Ascending aorta (tissue), 2 donors: ENCODE measurements at places on chromosomes 5 and 9.

- no peak overlapping the region for H3K27ac ChIP-seq
- no peaks in the 10 kb centered on the region for H3K4me1 ChIP-seq
- H3K4me3 ChIP-seq, result no peak overlapping the region
- H3K36me3 ChIP-seq, result no peaks in the 10 kb centered on the region
- H3K27me3 ChIP-seq, result no peaks in the 10 kb centered on the region
- no peak for DNase-seq
Measured at GRCh38 chr9:130990306-130990977, 18.5 kb upstream of the LAMC3 start.

DNA sequence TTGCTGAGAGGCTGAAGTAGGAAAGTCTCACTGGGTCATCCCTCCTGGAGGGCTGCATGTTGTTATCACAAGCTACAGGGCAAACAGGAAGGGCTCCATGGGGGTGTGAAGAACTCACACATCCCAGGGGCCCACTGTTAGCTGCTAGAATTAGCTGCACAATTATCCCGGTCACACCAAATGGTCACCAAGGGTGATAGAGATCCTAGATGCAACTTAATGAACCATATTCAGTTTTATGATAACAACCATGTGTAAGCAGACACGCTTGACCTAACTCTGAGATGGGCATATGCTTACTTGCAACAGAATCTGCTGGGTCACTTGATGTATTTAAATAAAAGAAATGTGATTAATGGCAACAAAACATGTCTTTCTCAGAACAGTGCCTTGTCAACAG, 143.5 kb upstream of the C6 start:
- no peak overlapping the region for H3K4me3 ChIP-seq
- H3K27ac ChIP-seq, result no peak overlapping the region
- no peak for DNase-seq
- H3K27me3 ChIP-seq, result no peaks in the 10 kb centered on the region

GRCh38 chr5:154198611-154199230, 8.2 kb downstream of the GALNT10 start:
- no peak overlapping the region for H3K4me3 ChIP-seq
- no peaks in the 10 kb centered on the region for H3K4me1 ChIP-seq
- no peak for DNase-seq
- no peak overlapping the region for H3K27ac ChIP-seq

- H3K4me1 ChIP-seq, result no peaks in the 10 kb centered on the region
- H3K36me3 ChIP-seq, result no peaks in the 10 kb centered on the region
- DNase-seq, result no peak
- no peaks in the 10 kb centered on the region for H3K27me3 ChIP-seq
- no peak overlapping the region for H3K4me3 ChIP-seq
Measured at GRCh38 chr9:121813519-121814210, 162.2 kb downstream of the DAB2IP start.

- no peaks in the 10 kb centered on the region for H3K4me1 ChIP-seq
- H3K27ac ChIP-seq, result peak overlapping the region; percentile 68
- no peak overlapping the region for H3K4me3 ChIP-seq
- H3K27me3 ChIP-seq, result no peaks in the 10 kb centered on the region
- H3K36me3 ChIP-seq, result no peaks in the 10 kb centered on the region
- DNase-seq, result no peak
Measured at GRCh38 chr5:78879516-78879915, 105.6 kb downstream of the ARSB start.

DNA sequence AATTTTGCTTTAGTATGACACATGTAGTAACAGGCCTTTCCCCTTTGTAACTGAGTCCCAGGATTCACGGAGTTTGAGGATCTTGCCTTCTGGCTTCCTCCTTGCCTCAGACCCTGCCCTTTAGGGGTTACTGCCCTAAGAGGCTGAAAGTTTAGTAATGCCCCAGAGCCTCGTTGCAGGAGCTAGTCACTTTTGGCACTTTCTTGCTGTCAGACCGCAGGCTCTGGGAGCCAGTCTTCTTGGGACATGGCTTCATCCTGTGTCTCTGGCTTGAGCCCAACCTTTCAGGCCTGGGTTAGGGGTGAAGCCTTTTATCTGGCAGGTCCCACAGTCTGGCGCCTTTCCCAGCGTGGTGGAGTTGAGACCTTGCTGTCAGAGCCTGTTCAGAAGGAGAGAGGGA, 185.6 kb upstream of the DMRT1 start:
- H3K4me3 ChIP-seq, result no peak overlapping the region
- H3K4me1 ChIP-seq, result peaks cover 6% of the 10 kb centered on the region
- DNase-seq, result peak; percentile 83
- H3K27me3 ChIP-seq, result no peaks in the 10 kb centered on the region
- H3K36me3 ChIP-seq, result no peaks in the 10 kb centered on the region
- H3K27ac ChIP-seq, result peak overlapping the region; percentile 84

- no peak overlapping the region for H3K27ac ChIP-seq
- H3K27me3 ChIP-seq, result no peaks in the 10 kb centered on the region
- H3K4me3 ChIP-seq, result no peak overlapping the region
- DNase-seq, result no peak
Measured at GRCh38 chr9:121053544-121053943, 3.5 kb upstream of the C5 start.

DNA sequence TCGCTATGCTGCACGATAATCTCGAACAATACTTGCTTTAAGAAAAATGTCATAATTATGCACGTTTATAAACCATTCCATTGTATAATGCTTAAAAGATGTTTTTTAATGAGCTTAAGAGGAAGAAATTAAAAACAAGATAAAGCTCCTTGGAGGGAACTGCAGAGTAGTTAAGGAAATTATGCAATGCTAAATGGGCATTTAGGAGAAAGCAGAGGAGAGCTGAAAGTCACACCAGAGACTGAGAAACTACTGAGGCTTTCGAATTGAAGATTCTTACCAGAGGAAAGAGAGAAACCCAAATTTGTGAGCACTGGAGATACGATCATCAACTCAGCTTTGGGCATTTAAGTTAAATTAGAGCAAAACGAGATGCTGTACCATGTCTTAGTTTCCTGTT, 119.4 kb downstream of the CDH10 start:
- H3K27me3 ChIP-seq, result no peaks in the 10 kb centered on the region
- H3K36me3 ChIP-seq, result no peaks in the 10 kb centered on the region
- no peak for DNase-seq

GRCh38 chr5:118733394-118733793, 255.0 kb downstream of the DTWD2 start:
- H3K4me1 ChIP-seq, result no peaks in the 10 kb centered on the region
- H3K36me3 ChIP-seq, result no peaks in the 10 kb centered on the region
- no peak overlapping the region for H3K4me3 ChIP-seq

GRCh38 chr5:164577201-164577600, 1071.8 kb downstream of the MAT2B start:
- no peak overlapping the region for H3K27ac ChIP-seq
- no peak overlapping the region for H3K4me3 ChIP-seq
- DNase-seq, result no peak

GRCh38 chr5:14806456-14806855, 65.1 kb downstream of the ANKH start:
- no peak overlapping the region for H3K4me3 ChIP-seq
- H3K27me3 ChIP-seq, result no peaks in the 10 kb centered on the region
- H3K36me3 ChIP-seq, result peaks cover 3% of the 10 kb centered on the region
- H3K27ac ChIP-seq, result no peak overlapping the region

- H3K27me3 ChIP-seq, result no peaks in the 10 kb centered on the region
- no peak overlapping the region for H3K27ac ChIP-seq
- no peak for DNase-seq
- no peak overlapping the region for H3K4me3 ChIP-seq
Measured at GRCh38 chr5:50562694-50563093, 103.7 kb upstream of the PARP8 start.

- H3K27me3 ChIP-seq, result no peaks in the 10 kb centered on the region
- H3K4me3 ChIP-seq, result peak overlapping the region; percentile 68
- no peak for DNase-seq
- peak overlapping the region; percentile 98 for H3K27ac ChIP-seq
- H3K4me1 ChIP-seq, result no peaks in the 10 kb centered on the region
Measured at GRCh38 chr9:86281593-86282076, 703 bp downstream of the ISCA1 start.

DNA sequence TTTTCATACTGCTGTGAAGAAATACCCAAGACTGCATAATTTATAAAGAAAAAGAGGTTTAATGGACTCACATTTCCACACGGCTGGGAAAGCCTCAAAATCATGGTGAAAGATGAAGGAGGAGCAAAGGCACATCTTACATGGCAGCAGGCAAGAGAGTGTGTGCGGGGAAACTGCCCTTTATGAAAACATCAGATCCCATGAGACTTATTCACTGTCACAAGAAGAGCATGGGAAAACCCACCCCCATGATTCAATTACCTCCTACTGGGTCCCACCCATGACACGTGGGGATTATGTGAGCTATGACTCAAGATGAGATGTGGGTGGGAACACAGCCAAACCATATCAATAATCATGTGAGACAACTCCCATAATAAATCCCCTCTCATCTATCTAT, 8.7 kb downstream of the TTC39B start:
- H3K4me1 ChIP-seq, result peaks cover 29% of the 10 kb centered on the region
- H3K27ac ChIP-seq, result peak overlapping the region; percentile 92
- no peak for DNase-seq
- no peaks in the 10 kb centered on the region for H3K27me3 ChIP-seq
- no peak overlapping the region for H3K4me3 ChIP-seq
- no peaks in the 10 kb centered on the region for H3K36me3 ChIP-seq

DNA sequence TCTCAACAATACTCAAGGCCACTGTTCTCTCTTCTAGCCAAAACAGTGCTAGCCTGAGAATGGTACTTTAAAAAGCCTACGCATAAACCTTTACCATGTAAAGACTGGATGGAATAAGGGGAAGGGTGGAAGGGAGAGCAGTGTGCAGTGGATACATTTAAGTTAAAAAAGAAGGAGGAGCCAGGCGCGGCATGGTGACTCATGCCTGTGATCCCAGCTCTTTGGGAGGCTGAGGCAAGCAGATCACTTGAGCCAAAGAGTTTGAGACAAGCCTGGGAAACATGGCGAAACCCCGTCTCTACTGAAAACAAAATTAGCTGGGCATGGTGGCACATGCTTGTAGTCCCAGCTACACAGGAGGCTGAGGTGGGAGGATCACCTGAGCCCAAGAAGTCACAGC, 127.7 kb upstream of the KIF2A start:
- no peak overlapping the region for H3K27ac ChIP-seq
- H3K27me3 ChIP-seq, result no peaks in the 10 kb centered on the region
- H3K4me3 ChIP-seq, result no peak overlapping the region
- DNase-seq, result no peak

- H3K27ac ChIP-seq, result no peak overlapping the region
- no peak for DNase-seq
- H3K4me1 ChIP-seq, result no peaks in the 10 kb centered on the region
- H3K36me3 ChIP-seq, result no peaks in the 10 kb centered on the region
- H3K27me3 ChIP-seq, result no peaks in the 10 kb centered on the region
- H3K4me3 ChIP-seq, result no peak overlapping the region
Measured at GRCh38 chr5:117812861-117813260, 1175.5 kb downstream of the DTWD2 start.

DNA sequence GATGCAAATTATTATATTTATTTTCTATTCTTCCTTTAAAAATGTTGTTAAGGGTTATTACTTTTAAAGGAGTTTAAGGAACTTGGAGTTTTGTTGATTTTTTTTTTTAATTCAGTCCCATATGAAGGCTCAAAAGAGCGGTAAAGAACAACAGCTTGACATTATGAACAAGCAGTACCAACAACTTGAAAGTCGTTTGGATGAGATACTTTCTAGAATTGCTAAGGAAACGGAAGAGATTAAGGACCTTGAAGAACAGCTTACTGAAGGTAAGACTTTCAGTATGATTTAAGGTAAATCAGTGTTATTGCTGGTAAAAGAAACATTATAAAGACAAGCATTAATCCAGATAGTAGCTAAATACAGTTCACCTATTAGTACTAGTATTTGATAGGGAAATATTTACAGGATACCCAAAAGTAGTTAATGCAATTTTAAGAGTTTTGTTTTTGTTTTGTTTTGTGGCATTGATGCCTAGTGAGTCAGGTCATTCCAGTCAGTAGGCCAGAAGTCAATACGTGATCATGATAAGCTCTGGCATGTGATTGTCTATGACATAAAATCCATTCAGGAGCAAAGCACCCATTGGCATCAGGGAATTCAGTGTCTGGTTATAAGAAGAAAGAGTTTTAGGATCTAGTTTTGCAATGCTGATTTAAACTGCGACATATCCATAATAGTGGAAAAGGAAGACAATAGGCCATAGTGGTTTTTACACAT, 49.2 kb downstream of the CNTRL start:
- H3K36me3 ChIP-seq, result peaks cover 3% of the 10 kb centered on the region
- H3K27me3 ChIP-seq, result no peaks in the 10 kb centered on the region
- no peak for DNase-seq
- no peak overlapping the region for H3K4me3 ChIP-seq
- H3K27ac ChIP-seq, result no peak overlapping the region
- no peaks in the 10 kb centered on the region for H3K4me1 ChIP-seq
